IPS DF 6.9 (cell line): ENCODE measurements at places on chromosomes 16 and 17.

DNA sequence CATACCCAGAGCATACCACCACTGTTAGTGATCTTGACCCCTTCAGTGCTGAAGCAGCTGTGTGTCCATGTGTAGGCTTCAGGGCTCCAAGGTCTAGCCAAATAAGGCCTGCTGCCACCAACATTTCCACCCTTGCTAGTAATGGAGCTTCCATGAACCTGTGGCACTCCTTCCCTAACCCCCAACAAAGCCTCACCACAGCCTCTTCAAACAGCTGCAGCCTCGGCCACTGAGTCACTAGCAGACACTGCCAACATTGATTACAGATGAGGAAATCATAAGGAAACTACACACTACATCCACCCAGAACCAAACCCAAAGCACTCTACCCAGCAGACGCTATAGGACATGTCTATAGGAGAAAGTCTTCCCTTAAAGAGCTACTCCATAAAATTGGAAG is 610.7 kb downstream of the KCNJ2 start:
- DNase-seq, result no peak

GRCh38 chr17:64533784-64534183 is 27.0 kb downstream of the CEP95 start:
- no peak for DNase-seq

GRCh38 chr16:578870-579405 is 9.2 kb downstream of the PIGQ start:
- DNase-seq, result no peak

- no peak for DNase-seq
Observed at GRCh38 chr16:54780266-54780665, 150.4 kb upstream of the IRX5 start.

DNA sequence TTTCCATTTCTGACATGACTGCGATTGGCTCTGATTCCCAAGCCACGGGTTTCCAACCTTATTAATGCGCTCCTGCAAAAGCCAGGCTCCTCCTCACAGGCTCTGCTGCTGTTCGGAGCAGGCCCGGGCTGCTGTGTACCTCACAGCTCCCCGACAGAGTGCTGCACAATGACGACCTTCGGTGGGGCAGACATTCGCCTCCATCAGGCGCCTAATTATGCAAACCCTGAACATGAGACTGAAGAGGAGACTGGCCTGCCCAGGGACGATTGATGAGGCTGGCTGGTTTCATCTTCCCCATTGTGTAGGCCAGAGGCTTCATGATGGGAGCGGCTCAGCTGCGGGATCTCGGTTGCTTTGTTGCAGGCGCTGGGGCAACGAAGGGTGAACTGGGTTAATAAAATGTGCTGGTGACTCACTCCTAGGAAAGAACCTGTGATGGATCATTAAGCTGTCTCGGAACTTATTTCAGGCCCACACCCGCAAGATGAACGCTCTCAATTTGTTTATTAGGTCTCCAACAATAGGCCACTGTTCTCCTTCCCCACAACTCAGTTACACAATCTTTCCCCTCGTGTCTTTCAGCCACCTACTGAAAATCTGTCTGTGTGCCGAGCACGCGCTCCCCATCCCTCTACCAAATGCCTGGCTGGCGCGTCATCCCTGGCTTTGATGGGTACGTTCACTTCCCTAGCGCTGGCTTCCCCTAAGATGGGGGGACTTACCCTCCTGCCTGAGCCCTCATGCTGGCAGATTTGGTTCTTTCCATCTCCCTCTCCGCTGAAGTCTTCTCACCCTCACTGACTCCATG is 27.2 kb upstream of the TOB1 start:
- DNase-seq, result no peak
